OCI-M1 (cell line): ENCODE measurements at places on chromosomes 1 and 21.
A peak's percentile ranks its signal among the peaks of the same experiment; 100 is the strongest.

- DNase-seq, result no peak
These were observed 100.2 kb downstream of the OMA1 start for GRCh38 chr1:58446368-58446767.

DNA sequence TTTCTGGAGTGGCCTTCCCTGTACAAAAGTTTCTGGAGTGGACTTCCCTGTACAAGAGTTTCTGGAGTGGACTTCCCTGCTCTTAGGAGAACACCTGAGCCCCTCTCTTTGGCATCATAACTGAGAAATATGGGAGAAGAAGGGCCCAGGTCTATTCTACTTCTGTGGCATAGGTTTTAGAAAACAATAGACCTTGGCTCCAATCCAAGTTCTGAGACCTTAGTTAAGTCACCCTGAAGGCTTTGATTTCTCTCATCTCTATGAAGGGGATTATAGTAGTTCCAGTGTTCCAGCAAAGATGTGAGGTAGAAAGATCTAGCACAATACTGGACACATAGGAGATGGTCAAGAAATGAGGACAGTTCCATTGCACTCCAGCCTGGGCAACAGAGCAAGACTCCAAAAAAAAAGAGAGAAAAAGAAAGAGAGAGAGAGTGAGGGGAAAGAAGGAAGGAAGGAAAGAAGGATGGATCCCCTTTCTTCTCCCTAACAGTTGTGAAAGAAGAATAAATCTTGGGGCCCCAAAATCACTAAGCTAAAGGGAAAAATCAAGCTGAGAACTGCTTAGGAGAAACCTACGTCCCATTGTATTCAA, 13.3 kb upstream of the EIF4G3 start:
- peak; percentile 17 for DNase-seq

GRCh38 chr1:167904652-167905130, 9.2 kb downstream of the ADCY10 start:
- DNase-seq, result peak; percentile 63

- DNase-seq, result no peak
These were observed 100.0 kb upstream of the EDEM3 start for GRCh38 chr1:184854496-184855140.

GRCh38 chr1:236020359-236021219, 44.3 kb downstream of the NID1 start:
- DNase-seq, result no peak

DNA sequence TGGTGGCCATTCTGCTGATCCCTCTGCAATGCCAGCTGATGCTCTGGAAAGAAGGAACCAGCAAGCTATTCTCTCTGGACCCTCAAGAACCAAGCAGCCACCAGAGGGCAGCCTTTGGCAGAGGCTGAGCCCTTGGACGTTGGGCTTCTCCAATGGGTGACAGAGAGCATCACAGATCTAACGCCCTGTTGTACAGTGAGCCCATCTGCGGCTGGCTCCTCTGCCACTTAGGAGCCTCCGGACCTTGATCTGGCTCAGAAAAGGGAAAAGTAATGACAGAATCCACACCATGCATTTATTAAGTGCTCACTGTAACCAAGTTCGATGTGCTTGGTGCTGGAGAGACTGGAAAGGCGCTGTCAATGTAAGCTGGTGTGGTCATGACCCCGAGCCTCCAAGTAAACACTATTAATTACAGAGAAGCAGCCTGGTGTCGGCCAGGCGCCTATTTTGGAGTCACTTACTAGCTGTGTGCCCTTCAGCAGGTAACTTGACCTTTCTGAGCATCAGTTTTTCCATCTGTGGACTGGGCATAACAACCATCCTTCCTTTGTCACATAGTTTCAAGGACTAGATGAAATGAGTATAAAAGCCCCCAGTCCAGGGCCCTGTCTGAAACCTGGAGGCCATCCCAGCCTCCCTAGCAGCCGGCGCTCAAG, 34.9 kb downstream of the ECE1 start:
- peak; percentile 89 for DNase-seq

GRCh38 chr1:210234329-210234757, 1.7 kb downstream of the SERTAD4 start:
- DNase-seq, result no peak

- no peak for DNase-seq
These were observed 637.3 kb downstream of the MATN1 start for GRCh38 chr1:30085811-30086770.

DNA sequence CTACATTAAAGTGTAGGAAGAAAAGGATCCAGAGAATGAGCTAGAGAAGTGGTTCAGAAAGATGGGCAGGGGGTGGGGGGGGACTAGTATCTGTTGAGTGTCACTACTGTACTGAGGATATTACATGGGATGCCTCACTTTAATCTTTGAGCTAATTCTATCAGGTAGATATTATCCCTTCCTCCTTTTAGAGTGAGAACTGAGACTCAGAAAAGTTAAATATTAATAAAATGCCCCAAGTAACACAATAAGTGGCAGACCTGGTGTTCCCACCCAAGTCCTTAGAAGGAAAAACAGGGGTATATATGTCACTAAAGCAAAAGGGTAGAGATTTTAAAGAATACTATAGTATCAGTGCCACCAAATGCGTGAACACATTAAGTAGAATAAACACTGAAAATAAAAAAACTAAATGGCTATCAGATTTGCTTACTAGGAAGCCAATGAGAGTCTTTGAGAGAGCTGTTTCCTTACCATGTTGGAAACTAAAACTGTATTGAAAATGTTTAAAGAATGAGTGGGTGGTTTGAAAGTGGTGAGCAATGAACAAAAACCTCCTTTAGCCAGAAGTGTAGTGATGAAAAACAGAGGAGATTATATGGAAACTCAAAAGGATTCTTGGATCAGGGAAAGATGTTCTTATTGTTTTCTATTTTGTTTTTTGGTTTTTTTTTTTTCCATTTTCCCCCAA, 230.8 kb downstream of the BARHL2 start:
- DNase-seq, result no peak

DNA sequence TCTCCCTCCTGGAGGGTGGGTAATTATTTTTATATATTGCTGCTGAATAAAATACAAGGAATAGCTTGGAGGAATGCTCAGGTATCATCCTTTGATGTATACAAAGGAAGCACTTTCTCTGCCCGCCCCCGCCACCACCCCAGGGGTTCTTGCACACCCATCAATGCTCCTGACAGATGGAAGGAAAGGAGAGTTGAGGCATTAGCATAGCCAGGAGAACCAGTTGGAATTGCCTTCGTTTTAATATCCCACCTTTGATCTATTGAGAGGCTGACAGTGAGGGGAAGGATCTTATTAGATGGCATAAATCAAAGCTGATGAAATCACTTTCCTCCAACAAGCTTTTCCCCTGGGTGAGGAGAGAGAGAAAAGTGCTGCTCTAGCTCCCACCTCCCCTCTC, 71.1 kb downstream of the LGR6 start:
- no peak for DNase-seq

DNA sequence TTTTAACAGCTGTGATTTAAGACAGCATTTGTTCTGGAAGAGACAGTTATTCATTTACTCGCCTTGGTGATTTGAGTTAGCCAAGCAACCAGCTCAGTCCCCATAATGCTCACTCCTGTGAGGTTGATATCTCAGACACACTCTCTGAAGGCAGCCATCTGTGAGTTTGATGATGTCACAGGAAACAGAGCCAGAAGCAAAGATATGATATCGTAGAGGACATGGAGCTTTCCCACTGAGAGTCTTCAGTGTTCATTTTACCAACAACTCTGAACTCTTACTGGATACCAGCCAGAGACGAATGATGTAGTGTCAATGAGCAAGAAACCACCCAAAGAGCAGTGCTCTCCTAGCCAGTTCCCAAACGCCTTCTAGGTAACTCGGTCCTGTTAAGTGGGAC, 219.4 kb downstream of the SLC35F3 start:
- no peak for DNase-seq

DNA sequence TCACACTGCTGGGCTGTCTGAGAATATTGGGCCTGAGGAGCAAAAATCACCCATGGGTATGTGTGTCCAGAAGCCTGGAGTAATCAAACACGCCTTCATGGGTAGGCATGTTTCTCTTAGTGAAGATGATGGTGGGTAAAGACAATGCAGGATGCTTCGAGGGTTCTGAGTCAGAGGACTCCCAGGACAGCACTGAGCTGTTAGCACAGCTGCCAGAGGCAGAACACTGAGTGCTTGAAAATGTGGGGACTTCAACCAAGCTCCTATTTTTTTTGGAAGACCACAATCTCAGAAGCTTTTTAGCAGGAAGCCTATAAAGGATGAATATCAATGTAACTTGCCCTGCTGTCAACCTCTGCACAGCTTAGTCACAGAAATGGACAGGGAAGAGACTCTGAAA, 7.9 kb upstream of the NT5C1A start:
- no peak for DNase-seq

GRCh38 chr1:222023025-222023424, 281.1 kb upstream of the DUSP10 start:
- DNase-seq, result no peak

DNA sequence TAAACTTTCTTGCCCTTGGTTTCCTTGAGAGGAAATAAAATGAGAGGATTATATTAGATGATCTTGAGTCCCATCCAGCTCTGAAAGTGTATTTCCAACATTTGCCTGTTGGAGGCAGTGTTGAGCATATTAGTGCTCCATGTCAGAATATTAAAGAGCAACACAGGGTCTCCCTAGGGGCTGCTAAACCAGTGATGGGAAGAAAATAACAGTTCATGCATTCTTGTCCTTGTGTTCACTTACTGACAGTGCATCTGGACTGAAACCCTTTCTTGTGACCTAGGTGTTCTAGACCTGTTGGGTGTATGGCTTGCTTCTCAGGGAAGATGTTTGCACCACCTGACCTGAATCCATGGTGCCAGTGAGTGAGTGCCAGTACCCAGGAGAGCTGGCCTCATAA, 124.7 kb upstream of the KIAA0040 start:
- DNase-seq, result peak; percentile 62

DNA sequence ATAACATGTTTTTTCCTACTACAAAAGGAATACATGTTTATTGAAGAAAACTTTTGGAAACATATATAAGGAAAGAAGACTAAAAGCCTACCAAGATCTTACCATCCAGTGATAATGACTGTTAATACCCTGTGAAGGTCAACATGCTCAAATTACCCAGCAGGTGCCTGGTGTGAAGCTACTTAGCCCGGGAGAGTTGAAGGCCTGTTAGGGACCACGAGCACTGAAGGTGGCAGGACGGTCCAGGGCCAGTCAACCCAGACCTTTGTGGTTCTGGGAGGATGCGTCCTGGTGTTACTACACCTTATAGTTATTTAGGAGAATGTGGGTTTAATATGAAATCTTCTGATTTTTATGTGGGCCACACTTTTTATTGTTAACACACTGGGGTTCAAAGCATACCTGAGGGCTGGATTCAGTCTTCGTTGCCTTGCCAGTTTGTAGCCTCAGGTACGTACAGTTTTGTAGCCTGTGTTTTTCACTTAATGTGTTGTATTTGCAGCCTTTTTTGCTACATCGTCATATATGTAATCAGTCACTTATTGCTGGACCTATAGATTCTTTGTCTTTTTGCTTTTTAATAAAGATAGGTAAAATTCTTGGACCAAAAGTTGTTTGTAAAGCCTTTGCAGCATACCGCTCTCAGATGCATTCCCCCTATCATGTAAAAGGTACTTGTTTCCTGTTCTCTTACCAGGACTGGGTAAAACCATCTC, 9.8 kb downstream of the ITSN1 start:
- no peak for DNase-seq

- DNase-seq, result no peak
These were observed 126.4 kb downstream of the VPS13D start for GRCh38 chr1:12356004-12356890.

DNA sequence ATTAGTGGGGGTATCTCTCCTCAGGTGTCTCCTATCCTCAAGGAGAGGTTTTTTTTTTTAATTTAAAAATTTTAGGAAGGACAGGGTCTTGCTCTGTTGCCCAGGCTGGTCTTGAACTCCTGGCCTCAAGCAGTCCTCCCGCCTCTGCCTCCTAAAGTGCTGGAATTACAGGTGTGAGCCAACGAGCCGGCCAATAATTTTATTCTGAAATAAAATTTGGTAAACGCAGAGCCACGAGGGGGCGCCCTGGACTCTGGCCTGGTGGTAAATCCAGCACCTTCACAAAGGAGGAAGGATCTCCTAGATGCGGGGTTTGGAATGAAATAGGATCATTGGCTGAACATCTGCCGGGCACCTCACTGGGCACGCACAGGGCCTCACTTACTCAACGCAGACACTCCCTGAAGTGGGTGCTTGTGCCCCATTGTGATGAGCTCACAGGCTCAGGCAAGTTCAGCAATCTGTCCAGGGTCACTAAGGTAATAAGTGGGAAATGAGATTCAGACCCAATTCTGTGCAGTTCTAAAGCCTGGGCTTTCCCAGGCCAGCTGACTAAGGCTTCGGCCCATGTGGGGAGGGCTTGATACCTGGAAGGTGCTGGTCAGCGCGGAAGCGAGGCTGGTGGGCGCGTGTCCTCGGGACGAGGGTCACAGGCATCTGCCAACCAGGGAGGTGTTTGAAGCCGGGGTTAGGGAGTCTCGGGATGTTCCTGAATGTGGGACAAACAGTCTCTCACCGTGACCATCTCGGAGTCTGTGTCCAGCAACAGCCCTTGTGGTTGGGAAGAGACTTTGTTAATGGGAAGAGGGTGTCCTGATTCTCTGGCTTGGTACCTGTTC, 32.7 kb upstream of the ETV3 start:
- peak; percentile 86 for DNase-seq

- no peak for DNase-seq
These were observed 5.1 kb upstream of the TMEM222 start for GRCh38 chr1:27316860-27317259.
